Stomach (tissue), 19 donors: ENCODE measurements at places on chromosomes 5 and 9. TPM values are rescaled to one million over a fixed set of nuclear protein-coding genes. Genes with fewer than 3 reads are reported as not detected.

- no peak for DNase-seq
Measured at GRCh38 chr9:20441711-20442423, 180.4 kb downstream of the MLLT3 start.

DNA sequence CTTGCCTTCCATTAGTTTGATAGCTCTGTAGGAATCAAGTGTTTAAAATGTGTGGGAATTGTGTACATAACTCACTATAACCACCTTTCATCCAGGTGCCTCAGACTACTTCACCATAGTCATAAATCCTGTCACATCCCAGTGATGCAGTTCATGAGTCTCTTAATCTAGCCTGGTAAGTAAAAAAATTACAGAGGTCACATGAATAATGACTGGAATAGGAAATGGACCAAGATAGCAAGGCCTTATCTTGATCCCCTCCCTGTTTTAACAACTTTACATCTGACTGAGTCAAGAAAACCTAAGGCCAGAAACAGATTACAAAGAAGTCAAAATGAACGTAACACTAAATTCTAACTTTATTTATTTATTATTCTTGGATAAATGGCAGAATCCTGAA lies 1.5 kb upstream of the RNF145 start:
- no peak for DNase-seq

DNA sequence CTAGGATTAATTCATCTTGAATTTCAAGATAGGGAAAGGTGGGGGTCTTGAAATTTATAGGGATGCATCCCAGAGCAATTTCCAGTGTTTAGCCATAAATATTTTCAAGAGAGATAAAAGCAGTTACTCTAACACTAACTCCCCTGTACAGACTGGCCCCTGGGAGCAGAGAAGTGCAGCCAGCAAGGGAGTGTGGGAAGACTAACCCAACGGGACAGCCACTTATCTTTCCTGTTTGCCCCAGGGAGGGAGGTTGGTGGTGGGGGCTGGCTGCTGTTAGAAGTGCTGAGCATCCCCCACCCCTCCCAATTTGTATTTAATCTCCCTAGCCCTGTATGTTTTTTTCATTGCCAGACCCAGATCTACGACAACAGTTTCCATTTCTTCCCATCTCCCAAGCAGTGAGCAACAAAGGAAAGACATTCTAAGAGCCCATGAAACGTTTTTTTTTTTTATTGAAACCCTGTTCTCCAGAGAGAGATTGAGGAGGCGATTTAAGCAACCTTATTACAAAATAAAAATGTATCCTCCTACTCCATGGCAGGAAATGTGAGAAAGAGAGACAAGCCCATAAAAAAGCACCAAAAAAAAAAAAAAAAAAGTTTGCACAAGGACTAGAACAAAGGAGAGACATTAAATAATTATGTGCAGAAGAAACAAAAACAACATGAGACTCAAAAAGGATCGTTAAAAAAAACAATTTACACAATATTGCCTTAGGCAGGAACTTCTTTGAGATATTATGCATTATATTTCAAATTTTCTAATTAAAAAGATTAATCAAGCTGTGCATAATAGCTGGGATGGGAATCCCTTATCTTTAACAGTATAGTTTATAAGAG lies 343.4 kb downstream of the ARHGEF28 start:
- DNase-seq = no peak

- DNase-seq = peak; percentile 61
Measured at GRCh38 chr5:127229185-127229889, 61.3 kb upstream of the MEGF10 start.

GRCh38 chr5:108687595-108688200 lies 60.0 kb upstream of the FER start:
- DNase-seq = no peak

GRCh38 chr5:148912146-148912545 lies 85.7 kb downstream of the ADRB2 start:
- DNase-seq = no peak

DNA sequence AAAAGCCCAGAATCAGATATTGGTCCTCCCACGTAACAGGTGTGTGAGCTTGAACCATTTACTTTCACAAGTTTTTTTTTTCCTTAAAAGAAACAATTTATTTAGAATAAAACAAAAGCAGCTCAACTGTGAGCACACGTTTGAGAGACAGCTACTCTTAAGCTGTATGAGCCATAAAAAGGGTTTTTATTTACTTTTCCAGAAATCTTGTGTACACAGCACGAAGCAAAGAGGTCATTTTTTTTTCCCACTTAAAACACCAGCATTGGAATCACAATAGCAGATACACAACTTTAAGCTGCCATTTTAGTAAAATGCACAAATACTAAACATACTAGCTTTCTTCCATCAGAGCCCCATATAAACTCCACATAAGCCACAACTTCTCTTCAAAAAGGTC lies 44.6 kb downstream of the JAKMIP2 start:
- DNase-seq = no peak

DNA sequence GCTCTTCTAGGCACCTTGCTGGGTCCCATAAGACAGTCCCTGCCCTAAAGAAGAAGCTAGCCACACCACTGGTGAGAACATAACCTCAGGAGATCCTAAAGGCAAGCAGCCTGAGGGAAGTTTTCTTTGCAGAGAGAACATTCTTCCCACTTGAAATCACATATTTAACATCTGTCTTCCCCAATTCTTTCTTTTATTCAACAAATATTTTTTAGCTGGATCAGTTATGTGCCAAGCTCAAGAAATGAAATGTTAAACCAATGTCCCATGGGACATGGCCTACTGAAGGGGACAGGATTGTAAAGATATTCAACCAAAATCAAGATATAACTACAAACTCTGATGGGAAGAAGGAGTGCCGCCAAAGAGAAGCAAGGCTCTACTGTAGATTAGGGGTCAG lies 36.5 kb downstream of the FOXI1 start:
- no peak for DNase-seq

- no peak for DNase-seq
Measured at GRCh38 chr9:110330484-110331105, 7.1 kb downstream of the TXNDC8 start.

- DNase-seq = no peak
Measured at GRCh38 chr5:168734620-168735300, 155.6 kb upstream of the PANK3 start.

DNA sequence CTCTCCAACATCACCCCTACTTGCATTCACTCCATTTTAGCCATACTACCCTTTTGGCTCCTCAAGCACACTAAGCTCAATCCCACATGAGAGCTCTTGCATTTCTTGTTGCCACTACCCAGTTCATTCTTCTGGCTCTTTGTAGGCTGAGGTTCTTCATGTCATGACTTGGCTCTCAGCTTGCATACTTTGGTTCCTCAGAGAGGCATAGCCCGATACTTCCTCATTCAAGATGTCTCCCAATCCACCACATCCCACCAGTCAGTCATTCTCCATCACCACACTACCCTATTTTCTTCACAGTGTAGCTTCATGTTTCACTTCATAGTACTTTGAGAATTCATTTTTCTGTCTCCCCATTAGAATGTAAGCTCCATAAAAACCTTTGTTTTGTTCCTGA lies 116.7 kb downstream of the NR6A1 start:
- no peak for DNase-seq

DNA sequence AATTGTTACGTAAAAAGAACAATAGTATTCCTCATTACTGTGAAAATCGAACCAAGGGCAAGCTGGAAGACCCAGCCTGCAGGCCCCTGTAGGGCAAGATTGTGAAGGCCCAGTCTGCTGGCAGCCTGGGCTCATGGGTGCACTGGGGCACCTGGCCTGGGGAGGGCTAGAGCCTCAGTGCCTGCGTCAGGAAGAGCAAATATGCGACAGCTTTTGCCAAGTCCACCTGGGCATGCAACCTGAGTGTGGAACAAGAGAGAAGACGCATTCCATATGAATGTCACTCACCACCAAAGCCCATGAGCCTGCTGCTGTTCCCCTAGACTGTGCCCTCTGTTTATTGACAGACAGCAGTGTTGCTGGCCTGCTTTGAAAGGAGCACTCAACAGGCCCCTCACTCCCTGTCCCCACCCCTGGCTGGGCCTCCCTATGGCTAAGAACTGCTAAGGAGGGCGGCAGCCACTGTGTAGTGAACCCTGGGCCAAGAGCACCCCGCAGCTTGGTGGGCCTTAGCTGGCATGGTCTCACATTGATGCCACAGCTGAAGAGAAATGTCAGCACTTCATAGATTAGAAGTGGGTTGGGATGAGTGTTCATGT lies 28.2 kb downstream of the PSD2 start:
- DNase-seq = no peak

DNA sequence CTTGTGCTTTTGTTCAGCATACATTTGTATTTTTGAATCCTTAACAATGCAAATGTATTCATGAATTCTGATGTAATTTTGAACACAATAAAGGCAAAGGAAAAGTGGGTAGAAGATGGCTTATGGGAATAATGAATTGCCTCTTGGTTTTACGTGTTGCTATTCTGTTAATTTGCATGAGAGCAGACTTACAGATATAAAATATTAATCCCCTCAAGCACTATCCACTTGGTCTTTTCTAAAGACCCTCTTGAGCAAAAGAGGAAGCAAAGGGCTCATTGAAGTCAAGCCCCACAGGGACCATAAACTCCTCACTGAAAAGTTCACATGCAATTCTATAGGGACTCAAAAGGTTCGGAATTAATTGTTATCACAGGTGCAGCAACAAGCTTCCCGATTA lies 51.9 kb downstream of the OSTF1 start:
- DNase-seq = no peak

- DNase-seq = no peak
Measured at GRCh38 chr9:34541540-34541939, 18.8 kb upstream of the ENHO start.

DNA sequence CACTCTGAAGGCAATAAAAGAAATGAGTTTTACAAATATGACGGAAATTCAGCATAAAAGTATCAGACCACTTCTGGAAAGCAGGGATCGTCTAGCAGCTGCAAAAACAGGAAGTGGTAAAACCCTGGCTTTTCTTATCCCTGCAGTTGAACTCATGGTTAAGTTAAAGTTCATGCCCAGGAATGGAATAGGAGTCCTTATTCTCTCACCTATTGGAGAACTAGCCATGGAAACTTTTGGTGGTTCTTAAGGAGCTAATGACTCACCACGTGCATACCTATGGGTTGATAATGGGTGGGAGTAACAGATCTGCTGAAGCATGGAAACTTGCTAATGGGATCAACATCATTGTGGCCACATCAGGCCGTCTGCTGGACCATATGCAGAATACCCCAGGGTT lies 93.5 kb upstream of the RGMB start:
- no peak for DNase-seq

DNA sequence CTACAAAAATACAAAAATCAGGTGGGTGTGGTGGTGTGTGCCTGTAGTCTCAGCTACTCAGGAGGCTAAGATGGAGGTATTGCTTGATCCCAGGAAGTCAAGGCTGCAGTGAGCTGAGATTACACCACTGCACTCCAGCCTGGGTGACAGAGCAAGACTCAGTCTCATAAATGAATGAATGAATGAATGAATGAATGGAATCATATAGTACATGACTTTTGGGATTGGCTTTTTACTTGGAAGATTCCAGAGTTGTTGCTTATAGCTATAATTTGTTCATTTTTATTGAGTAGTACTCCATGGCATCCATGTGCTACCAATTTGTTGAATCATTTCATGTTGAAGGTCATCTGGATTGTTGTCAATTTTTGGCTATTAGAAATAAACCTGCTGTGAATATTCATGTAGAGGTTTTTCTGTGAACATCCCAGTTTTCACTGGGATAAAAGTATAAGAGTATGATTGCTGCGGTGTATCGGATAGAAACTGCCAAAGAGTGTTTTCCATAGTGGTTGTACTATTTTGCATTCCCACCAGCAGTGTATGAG lies 19.9 kb downstream of the ERBIN start:
- no peak for DNase-seq

GRCh38 chr9:93962561-93963440 lies 7.6 kb upstream of the BARX1 start:
- DNase-seq = peak; percentile 90

DNA sequence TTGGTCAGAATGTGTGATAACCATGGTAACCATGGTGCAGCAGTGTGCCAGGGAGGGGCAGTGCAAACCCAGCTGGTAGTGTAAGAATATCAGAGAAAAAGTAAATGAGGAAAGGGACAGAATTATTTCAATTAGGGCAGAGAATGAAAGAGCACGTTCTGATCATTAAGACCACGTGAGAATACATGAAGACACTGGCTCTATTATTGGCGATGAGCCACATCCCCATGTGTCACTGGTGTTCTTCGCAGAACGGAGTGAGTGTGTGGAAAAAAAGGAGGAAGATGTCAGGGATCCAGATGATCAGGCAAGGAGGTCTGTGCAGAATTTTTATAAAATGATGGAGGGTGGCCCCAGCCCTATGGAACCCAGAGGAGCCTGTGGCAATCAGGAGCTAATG lies 315.5 kb downstream of the SEMA5A start:
- DNase-seq = no peak

DNA sequence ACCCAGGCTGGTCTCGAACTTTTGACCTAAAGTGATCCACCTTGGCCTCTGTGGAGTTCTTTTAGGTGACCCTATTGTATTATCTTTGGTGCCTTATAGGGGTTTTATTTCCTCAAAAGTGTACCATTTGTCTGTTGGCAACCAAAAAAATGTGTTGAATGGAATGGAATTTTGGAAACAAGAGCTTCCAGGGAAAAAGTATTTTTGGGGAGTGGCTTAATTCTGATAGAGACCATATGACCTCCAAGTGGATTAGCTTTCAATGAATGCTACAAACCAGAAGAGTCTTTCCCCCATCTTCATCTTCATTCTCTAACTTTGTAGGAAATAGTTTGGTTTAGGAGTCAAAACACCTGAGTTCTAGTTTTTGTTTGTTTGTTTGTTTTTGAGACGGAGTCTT lies 3.4 kb upstream of the OGN start:
- no peak for DNase-seq

DNA sequence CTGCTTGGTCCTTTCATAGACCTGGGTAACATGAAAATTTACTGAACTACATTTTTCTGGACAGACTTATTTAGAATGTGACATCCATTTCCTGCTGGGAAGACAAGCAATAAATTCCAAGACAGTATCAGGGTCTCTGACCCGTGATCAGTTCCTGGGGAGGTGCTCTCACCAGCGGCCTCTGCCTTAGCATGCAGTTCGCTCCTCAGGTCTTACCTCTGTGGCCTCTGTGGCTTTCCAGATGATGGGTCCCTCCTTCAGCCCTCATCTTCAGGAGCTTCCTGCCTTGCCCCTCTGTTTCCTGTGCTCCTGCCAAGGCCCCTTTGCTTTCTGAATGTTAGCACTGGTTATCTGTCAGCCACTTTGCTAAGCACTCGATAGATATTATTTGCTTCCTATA lies 66.4 kb downstream of the CMYA5 start:
- no peak for DNase-seq

DNA sequence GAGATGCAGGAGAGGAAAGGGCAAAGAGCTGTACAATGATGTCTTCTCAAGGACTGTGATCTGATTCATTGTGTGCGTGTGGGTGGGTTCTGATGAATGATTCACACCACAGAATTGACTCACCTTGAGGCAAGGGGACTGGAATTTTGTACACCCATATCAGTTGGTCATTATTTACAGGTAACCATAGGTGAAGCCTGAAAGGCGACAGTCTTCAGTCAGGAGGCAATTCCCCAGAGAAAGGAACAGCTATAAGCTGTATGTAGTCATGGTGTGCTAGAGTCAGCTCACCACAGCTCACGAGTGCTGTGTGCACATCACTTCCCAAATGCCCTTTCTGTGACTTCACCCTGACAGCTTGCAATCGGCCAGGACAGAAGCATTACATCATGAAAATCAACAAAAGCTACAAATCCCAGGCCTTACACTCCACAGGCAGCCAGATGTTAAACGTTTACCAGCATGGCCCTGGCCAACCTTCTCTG lies 87.6 kb upstream of the RPS23 start:
- no peak for DNase-seq

GPR150 gene
- polyA plus RNA-seq = 1.0 TPM

LRRC19 gene
- not detected for polyA plus RNA-seq

GFI1B gene
- polyA plus RNA-seq = not detected

PTGR1 gene
- polyA plus RNA-seq = 222 TPM

TBC1D2 gene
- 28.5 TPM for polyA plus RNA-seq

CANX gene
- 86.4 TPM for polyA plus RNA-seq

PALM2AKAP2 gene
- 0.05 TPM for polyA plus RNA-seq
